ENCODE measurements at places on chromosomes 7 and 10. TPM values are rescaled to one million over a fixed set of nuclear protein-coding genes. Genes with fewer than 3 reads are reported as not detected.

- no peak for DNase-seq
Observed at GRCh38 chr7:4849390-4849789, 12.4 kb downstream of the PAPOLB start.

DNA sequence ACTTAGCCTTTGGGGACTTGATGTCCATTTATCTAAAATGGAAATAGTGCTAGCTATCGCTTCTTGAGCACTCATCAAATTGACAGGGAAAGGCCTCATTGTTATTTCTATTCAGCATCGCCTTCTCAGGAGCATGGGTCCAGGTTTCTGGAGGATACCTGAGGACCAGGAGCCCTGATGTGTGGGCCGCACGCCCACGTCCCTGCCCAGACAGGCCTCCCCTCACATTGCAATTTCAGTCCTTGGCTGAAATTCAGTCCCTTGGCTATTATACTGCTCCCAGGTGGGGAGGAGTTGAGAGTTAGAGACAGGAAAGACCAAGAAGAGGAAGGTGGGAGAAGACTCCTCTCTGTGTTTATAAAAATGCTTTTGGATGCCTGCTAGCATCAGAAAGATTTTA, 38.9 kb downstream of the GPRIN2 start:
- DNase-seq = no peak

GRCh38 chr10:61941202-61941681, 39.7 kb downstream of the ARID5B start:
- DNase-seq = no peak

GRCh38 chr10:94005050-94005449, 11.3 kb downstream of the PLCE1 start:
- no peak for DNase-seq

GRCh38 chr10:124220547-124220946, 127.1 kb upstream of the CHST15 start:
- no peak for DNase-seq

DNA sequence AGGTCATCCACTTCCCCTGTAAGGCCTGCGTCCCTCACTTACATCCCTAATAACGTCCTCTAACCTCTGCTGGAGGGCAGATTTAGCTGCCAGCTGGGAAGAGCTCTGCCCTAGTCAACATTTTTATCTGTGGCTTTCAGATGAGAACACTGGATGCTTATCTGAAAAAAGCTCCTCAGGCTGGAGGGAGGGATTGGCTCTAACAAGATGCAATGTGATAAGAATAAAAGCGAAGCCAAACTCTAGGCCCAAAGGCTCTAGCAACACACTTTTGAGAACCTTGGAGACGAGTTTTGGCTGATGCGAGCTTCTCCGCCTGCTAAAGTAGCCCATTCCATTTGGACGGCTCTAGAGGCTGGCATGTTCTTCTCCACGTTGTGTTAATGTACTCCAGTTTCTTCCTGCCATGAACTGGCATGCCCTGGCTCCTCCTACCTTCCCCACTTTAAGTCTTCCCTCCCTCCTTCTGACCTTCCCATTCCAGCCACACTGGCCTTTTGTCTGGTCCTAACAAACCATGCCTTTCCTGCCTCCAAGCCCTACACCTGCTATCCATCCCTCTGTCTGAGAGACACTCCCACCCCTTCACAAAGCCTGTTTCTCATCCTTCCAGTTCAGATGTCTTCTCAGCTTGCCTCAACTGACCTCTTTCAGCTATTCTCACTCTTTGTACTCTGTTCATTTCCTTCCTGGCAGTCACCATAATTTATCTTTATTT, 62.5 kb upstream of the ATRNL1 start:
- DNase-seq = no peak

DNA sequence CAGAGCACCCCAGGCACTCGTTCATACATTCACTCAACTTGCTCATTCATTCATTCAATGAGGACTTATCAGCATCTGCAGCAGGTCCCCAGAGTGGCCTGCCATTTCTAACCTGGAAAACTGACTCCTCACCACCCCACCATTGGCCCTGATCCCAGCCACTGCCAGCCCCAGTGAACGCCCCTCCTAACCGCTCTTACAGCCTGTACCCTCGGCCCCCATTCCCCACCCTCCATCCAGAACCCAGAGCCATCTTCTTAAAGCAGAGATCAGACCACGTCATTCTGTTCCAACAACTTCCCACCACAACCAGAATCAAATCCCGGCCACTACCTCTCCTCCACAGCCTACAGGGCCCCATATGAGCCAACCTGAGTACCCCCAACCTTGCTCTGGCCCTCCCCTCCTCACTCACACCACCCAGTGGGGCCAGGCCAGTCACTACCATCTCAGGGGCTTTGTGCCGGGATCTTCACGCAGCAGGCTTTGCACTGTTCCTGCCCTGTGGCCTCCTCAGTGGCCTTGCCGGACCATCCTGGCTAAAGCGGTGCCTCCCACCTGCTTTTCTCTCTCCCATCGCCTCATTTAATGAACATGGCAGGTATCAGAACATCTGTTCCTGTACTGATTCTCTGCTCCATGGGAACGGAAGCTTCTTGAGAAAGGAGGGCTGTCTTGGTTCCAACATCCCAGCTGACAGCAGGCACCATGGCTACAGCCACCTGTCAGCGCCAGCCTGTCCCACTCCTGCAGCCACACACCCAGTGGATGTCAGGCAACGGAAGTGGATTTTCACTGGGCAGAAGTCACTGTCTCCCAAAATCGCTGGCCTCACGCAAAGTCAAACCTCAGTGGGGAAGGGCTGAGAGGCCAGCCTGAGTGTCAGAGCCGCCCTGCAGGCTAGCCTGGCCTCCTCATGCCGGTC, 45.4 kb downstream of the FAM53B start:
- no peak for DNase-seq

DNA sequence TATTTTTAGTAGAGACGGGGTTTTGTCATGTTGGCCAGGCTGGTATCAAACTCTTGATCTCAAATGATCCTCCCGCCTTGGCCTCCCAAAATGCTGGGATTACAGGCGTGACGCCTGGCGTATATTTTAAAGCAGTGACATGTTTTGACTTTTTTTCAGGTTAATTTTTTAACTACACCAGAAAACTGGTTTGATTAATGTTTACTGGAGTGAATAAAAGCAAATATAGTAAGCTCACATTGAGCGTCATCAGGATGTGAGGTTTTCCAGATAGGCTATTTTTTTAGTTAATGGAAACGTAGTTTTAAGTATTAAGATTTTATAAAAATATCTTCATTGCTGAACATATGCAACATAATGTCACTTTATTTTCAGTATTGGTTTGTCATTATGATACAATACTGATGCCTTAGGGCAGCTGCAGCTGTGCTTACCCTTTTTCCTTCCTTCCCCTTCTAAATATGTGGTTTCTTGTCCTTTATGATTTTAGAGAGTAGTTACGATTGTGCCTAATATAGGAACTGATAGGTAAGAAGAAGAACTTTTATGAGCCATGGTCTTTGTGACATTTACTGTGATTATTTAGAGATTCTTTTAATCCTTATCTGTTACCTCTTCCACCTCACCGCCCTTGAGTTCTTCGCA, 37.3 kb downstream of the TMEM60 start:
- DNase-seq = no peak

DNA sequence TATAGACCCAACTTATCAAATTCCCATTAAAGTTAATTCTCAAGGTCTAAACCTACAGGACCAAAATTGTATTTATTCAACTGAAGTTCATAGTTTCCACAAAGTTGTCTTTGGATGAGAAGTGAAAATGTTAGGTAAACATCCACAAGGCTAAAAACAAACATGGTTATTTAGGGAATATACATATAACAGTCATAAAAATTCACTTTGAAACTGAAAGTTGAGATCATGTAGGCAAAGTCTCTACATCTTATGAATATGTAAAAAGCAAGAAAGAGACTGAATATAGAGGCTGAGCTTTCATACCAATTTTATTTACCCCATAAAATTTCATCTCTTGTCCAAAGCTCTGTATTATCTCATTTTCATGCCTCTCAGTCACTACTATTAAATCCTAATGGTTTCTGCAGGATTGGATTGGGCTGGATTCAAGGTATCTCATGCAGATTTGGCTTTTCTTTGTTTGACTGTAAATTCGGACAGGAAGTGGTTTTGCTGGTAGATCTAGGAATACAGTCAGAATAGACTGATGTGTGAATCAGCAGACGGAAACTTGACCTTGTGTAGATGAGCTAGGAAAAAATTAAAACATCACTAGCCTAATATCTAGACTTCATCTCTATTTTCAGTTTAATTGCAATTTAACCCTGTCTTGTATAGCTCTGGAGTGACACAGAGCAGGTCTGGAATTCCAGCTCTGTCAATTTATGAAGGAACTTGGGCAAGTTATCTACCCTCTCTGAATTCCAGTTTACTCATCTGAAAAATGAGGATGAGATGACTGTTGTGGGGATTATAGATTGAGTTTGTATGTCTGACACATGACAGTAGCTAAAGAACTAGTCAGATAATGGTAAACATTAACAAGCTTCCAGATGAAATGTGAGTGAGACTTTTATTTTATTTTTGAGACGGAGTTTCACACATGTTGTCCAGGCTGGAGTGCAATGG, 27.3 kb upstream of the SKAP2 start:
- DNase-seq = no peak

The EN2 gene
- total RNA-seq = not detected

The ABCA13 gene
- 0.16 TPM for total RNA-seq

The SLC18A3 gene
- not detected for total RNA-seq

The PSAP gene
- 385 TPM for total RNA-seq

The PLPP4 gene
- total RNA-seq = 20.4 TPM

The GDF2 gene
- total RNA-seq = not detected

The VKORC1L1 gene
- 31.7 TPM for total RNA-seq

The EPHB6 gene
- total RNA-seq = 55.8 TPM

The LRRC17 gene
- total RNA-seq = 27.0 TPM

The MRPS33 gene
- total RNA-seq = 12.6 TPM

The ACTL6B gene
- 109 TPM for total RNA-seq

The CTAGE8 gene
- total RNA-seq = not detected

Measured in occipital lobe (tissue), 3 donors.